Left colon (tissue), 2 donors: ENCODE measurements at places on chromosomes 4 and X. TPM values are rescaled to one million over a fixed set of nuclear protein-coding genes. Genes with fewer than 3 reads are reported as not detected.

Gene SPATA18
- total RNA-seq, result 11.0 TPM

Gene ZGRF1
- total RNA-seq, result 4.1 TPM

Gene AIMP1
- total RNA-seq, result 40.6 TPM

Gene GLRA2
- 1.6 TPM for total RNA-seq
